ENCODE measurements at places on chromosomes 16 and 17.

GRCh38 chr17:77385750-77386501, 245.2 kb downstream of the SEC14L1 start:
- no peak for DNase-seq

GRCh38 chr17:15926039-15926740, 18.7 kb upstream of the ADORA2B start:
- DNase-seq, result no peak

DNA sequence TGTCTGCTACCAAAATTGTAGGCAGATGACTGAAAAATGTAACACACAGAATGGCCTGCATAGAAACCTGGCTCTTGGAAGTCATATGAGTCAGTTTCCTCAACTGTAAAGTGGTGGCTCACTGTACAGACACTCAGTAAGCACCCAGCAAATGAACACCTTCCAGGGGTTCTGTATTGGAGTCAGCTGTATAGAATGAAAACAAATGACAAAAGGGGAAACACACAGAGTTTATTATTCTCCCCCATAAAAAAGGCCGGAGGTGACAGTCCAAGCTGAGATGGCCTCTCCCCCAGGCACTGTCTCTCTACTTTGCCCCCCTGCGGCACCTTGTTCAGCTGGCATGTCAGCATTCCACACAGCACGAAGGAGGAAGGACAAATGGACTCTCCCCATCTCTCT, 6.2 kb upstream of the MEOX1 start:
- DNase-seq, result no peak

GRCh38 chr17:77824780-77825280, 133.7 kb upstream of the TNRC6C start:
- DNase-seq, result no peak

GRCh38 chr16:79100447-79100846, 500.1 kb downstream of the MAF start:
- DNase-seq, result no peak

GRCh38 chr17:74276541-74277009, 2.5 kb downstream of the DNAI2 start:
- peak; percentile 5 for DNase-seq

- DNase-seq, result no peak
Measured at GRCh38 chr16:88448461-88449266, 4.4 kb upstream of the ZFPM1 start.

GRCh38 chr16:83717814-83718213, 90.0 kb upstream of the HSBP1 start:
- no peak for DNase-seq

DNA sequence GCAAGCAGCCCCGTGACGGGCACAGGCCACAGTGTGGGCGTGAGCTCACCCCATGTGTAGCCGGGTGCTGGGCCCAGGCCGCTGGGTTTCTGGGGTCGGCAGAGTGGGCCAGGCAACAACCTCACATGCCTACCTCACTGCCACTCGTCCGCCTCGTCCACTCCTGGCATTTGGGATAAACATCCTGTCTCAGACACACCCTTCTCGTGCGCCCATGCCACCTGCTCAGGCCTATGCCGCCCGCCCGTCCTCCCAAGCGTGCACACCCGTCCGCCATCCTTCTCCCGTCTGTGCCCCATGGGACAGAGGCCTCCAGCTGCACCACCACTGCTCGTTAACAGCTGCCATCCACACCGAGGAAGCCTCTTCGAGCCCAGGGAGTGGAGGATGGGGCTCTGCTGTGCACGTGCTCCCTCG, 64.3 kb downstream of the KLHDC4 start:
- DNase-seq, result no peak
